ENCODE measurements at places on chromosomes 7 and 10. TPM values are rescaled to one million over a fixed set of nuclear protein-coding genes. Genes with fewer than 3 reads are reported as not detected.
A peak's percentile ranks its signal among the peaks of the same experiment; 100 is the strongest.

The ZNF117 gene
- 58.3 TPM for polyA plus RNA-seq

The OPALIN gene
- polyA plus RNA-seq, result not detected

The AOAH gene
- polyA plus RNA-seq, result 3.1 TPM

DNA sequence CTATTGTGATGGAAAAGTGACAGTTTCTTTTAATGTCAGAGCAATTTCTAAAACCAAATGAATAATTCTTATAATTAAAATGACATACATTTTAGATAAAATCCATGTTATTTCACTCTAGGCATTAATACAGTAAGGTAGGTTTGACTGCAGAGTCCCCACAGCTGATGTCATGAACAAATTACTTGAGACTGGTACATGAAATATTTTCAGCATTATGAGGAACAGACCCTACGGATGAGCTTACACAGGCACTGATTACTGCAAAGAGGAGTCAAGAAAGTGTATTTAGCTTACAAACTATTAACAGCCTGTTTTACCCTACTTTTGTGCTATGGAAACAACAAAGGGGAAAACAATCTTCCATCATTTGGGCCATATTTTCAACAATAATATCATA lies 8.9 kb downstream of the COL1A2 start:
- no peak for DNase-seq

The GTPBP4 gene
- 59.2 TPM for polyA plus RNA-seq

The CFAP69 gene
- 12.4 TPM for polyA plus RNA-seq

The ACBD5 gene
- 36.8 TPM for polyA plus RNA-seq

The ENO4 gene
- polyA plus RNA-seq, result 3.6 TPM

- no peak for DNase-seq
Observed at GRCh38 chr10:49276596-49276995, 22.4 kb upstream of the C10orf71 start.

GRCh38 chr10:59631237-59631636 lies 78.4 kb downstream of the SLC16A9 start:
- DNase-seq, result no peak

DNA sequence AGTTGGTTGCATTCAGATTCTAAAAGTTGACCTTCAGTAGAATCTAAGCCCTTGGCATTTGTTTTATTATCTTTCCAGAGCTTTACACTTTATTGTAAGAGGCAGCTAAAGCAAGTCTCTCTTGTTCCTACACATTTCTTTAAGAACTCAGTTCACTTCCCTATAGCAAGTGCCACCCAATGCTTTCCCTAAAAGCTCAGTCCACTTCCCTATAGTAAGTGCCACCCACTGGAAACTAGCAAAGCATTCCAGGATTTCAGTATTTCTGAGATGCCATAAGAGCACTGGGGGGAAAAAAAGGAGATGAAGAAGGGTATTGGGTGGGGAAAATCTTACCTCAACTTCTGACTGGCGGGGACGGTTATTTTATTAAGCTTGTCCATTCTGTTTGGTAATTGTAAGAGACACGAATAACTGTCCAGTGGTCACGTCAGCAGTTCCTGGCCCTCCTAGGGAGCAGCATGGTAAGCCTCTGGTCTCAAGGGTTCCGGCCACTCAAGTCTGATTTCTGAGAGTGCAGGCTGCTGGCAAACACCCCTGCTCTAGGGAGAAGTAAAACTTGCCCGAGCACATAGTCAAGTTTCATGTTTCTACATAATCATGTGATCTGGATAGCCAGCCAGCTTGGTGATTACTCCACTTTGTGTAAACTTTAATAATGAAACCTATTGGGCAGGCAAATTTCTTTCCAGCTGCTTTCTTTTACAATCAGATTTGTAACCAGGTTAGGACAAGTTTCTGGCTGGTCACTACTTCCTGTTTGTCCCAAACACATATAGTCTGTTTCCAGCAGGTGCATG lies at the start of gene BLNK:
Gene BLNK, minus strand, starts transcription at position 554 of the 800 bp plus-strand sequence. Its CDS starts 171 bp downstream, at position 383.
- peak; percentile 67 for DNase-seq

DNA sequence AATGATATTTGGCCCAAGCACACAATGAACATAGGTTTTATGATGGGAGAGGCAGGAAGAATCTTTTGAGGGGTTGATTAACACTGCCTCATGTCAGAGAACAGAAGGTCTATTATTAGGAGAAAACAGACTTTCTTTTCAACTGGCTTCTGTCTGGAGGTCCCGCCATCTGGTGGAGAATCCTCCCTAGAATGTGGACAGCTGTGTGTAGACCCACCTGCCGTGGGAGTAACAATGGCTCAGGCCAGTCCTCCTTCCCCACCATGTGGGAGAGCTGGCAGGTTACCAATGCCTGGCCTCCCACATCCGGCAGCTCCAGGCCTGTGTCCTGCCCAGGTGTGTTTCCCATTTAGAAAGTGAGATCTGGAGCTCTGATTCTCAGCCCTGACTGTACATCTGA lies 70.4 kb upstream of the AOAH start:
- DNase-seq, result peak; percentile 4

All from renal pelvis (tissue), 12 donors.